NCI-H69 (cell line): ENCODE measurements at places on chromosomes 2 and 18.

DNA sequence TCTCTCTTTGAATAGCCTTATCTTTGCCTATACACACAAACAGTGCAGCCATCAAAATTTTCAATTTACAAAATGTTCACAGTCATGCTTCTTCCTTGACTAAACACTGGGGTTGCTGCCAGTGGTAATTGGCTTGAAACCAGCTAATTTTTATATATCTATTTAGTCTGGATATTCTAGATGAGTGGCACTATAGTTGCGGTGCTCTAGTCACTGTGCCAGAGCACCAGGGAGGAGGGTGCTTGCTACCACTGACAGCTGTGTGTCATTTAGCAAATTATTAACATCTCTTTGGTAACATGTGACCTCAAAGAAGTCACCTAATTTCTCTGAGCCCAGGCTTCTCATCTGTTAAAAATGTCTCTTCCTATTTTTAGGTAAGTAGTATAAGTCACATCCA lies 130.4 kb downstream of the MEIS1 start:
- DNase-seq, result peak; percentile 58

DNA sequence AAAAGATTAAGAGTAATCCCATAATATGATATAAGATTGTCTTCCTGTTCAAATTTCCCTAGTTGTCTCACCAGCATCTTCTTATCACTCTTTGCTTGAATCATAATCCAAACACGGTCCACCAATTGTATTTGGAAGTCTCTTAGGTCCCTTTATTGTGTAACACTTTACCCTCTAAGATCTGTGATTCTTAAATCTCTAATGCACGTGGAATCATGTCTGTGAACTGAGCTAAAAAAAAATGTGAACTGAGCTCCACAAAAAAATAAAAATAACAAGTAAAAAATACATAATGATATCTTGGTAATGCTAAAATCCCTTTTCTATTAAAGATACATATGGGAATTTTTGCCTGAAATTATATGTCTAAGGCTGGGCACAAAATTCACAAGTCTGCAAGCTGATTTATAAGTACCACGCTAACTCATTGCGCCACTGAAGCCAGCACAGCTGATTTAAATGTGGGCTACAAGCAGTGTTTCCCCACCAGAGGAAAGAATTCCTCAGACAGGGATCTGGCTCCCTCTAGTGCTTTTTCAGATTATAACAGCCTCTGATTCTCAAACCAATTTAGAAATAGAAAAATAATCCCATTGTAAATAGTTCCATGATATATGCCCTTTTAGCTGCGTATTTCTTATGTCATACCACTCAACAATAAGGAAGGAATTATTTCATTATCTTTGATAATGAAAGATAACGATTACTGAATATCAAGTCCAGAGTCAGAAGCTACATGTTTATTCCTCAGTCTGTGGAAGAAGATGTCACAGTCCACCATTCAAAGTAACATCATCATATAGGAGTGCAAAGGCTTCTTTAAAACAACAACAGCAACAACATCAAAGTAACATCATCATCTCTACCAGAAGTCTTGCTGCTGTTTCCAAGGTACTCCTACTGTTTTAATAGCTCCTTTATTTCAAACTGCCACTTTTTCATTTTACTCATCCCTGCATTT lies 22.9 kb downstream of the RBM43 start:
- peak; percentile 47 for DNase-seq

DNA sequence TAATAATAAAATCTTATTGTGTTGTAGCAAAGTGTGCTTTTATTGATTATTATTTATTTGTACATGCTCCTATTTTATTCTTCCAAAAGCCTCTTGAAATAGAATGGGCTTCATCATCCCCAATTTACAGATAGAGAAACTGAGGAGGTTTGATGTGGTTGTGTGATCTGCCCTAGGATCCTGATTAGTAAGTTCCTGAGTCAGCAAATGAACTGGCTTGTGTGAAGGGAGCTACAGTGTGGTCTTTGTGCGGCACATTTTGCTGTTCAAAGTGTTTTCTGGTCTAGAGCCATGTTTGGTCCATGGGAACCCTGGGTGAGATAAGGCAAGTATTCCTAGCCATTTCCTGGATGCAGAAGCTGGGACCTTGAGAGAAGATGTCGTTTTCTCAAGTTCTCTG lies 326.9 kb downstream of the MEIS1 start:
- DNase-seq, result no peak

DNA sequence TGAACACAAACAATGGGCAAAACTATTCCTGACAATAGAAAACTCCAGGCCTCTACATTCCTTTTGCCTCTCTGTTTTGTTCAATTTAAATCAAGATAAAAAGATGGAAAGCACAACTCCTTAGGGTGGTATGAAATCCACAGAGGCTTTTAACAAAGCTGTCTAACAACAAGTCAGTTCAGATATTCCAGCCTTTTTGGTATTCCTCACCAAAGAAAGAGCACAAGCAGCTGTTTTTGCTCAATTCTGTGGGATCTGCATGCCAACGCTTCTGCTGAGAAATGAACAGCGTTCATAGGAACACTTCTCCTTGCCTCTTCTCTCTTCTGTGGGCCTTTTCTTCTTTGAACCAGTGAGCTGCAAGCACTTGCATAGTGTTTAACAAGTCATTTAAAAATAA lies 411.6 kb upstream of the TCF4 start:
- DNase-seq, result no peak

DNA sequence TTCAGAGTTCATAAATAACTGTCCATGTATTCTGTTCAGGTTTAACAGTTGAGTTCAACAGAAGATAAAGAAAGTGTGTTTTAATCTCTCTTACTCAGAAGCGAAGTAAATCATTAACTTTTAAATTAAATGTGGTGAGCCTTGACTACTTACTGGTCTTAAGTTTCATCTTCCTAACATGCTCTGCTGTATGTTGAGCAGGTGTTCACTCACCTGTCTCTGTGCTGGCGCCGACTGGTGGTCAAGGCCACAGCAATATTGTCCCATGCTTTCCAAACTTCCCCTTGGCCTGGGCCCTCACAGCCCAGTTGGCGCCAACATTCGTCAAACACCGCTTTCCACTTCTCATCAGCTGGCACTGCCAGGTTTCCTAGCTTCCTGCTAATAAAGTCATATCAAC lies 17.0 kb upstream of the MPP4 start:
- no peak for DNase-seq

- DNase-seq, result no peak
These were observed 18.7 kb upstream of the ADAM17 start for GRCh38 chr2:9574331-9574730.

- no peak for DNase-seq
These were observed 231.7 kb downstream of the ARL6IP6 start for GRCh38 chr2:152950126-152950525.

- DNase-seq, result no peak
These were observed 45.4 kb downstream of the RABL2A start for GRCh38 chr2:113672326-113672932.
